ENCODE measurements at places on chromosomes 4 and X.

- no peak for DNase-seq
Observed at GRCh38 chr4:4502694-4503311, 39.0 kb downstream of the STX18 start.

DNA sequence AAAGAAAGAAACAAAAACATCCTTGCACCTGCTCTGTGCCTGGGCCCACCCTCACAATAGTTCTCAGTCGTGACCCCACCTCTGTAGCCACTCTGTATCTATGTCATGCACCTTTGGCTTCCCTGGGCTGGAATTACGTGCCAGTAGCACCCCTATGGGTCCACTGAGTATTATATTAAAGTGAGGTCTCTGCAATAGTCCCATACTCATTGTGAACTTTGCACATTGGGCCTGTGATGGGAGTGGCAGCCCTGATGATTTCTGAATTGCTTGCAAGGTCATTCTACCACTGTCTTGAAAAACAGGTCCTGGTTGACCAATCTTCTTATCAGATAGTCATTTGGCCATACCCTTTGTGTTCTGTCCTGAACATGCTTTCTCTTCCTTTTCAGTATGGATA lies 1012.1 kb downstream of the RAB28 start:
- DNase-seq, result no peak

GRCh38 chr4:153476829-153477574 lies 10.8 kb downstream of the TMEM131L start:
- no peak for DNase-seq

DNA sequence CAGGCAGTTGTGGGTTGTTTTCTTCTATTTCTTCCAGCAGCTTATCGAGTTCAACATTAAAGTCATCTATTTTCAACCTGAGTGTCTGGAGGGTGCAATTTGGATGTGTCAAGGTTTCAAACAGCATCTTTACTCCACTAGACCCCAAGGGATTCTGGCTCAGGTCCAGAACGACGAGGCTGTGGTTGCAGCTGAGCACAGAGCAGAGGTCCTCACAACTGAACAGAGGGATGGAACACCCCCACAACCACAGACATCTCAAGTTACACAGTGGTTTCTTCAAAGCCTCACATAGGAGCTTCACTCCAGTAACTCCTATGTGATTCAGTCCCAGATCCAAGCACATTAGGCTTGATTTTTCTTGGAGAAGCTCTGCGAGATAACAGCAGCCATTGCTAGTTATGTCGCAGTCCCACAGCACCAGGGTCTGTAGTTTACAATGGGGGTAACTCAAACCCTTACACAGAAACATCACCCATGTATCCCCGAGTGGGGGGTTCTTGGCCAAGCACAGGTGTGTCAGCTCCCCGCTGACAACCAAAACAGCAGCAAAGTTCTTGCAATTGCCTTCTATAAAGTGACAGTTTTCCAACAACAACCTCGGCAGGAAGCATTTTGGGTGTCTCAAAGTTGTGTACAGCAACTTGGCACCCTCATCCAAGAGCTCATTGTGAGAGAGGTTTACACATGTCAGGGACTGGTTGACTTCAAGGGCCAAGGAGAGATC lies 2.8 kb downstream of the NLRP2B start:
- DNase-seq, result no peak

GRCh38 chr4:48222491-48222890 lies 47.1 kb downstream of the TEC start:
- no peak for DNase-seq

- DNase-seq, result no peak
Observed at GRCh38 chr4:6999172-7000086, 43.7 kb upstream of the TADA2B start.

DNA sequence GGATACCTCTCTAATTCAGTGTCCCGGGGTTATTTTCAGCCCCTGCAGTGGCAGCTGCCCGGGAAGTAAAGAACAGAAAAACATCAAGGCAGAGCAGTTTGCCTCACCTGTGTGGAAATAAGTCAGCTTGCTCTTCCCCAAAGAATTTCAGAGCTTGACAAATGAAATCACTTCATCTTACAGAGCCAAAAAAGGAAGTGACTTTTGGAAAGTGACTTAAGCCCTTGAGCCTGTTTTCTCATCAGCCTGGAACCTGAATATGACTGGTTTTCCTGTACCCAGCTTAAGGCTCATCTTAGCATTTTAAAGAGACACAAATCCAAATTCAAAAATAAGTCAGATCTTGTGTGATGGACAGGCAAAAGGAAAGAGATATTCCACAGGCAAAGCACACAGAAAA lies 211.6 kb downstream of the RCHY1 start:
- no peak for DNase-seq

GRCh38 chr4:173520921-173521466 lies 9.0 kb downstream of the HAND2 start:
- DNase-seq, result no peak

GRCh38 chrX:97987979-97988378 lies 1104.3 kb downstream of the RPA4 start:
- no peak for DNase-seq

DNA sequence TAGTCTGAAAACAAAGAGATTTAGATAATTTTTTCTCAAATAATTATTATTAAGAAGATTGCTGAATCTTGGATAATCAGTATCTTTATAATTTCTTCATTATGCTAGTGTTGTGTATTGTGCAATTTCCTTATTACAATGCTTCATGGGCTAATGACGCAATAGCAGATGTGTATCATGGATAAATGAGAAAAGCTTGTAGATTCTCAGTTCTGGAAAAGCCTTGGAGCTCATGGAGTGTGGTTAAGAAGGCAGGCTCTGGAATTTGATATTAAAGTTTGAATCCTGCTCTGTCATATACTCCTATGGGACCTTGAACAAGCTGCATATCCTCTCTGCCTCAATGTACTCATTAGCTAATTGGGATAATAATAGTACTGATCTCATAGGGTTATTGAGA lies 18.9 kb upstream of the CXCL8 start:
- no peak for DNase-seq

GRCh38 chrX:132954323-132954722 lies 4.1 kb downstream of the HS6ST2 start:
- no peak for DNase-seq

GRCh38 chr4:128844931-128845330 lies 35.4 kb downstream of the JADE1 start:
- DNase-seq, result no peak

Measured in NCI-H1105 treated with DMSO at 0.1 percent for 48 hours (cell line).